ENCODE measurements at places on chromosomes 11 and 22.

DNA sequence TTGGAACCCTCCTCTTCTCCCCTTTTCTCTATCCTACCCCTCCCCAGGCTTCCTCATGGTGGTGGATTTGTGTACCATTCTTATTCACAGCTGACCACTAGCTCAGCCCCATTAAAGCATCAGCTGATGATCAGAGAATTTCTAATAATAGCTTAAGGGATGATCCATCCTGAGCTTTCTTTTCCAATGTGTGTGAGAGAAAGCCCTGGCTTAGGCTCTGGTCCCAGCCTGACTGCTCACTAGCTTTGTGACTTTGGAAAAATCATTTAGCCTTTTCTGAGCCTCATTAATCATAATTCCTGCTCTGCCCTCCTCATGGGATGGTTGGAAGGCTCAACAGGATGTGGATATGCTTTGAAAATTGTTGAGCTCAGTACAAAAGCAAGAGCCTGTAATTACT is 26.3 kb upstream of the CCDC90B start:
- DNase-seq = no peak

DNA sequence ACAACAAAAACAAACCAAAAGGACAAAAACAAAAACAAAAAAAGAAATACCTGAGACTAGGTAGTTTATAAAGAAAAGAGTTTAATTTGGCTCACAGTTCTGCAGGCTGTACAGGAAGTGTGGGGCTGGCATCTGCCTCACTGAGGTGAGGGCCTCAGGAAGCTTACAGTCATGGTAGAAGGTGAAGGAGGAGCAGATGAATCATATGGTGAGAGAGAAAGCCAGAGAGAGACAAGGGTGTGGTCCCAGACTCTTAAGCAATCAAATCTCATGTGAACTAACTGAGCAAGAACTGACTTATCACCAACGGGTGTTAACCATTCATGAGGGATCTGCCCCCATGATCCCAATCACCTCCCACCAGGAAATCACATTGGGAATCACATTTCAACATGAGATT is 58.8 kb upstream of the ZBED5 start:
- no peak for DNase-seq

DNA sequence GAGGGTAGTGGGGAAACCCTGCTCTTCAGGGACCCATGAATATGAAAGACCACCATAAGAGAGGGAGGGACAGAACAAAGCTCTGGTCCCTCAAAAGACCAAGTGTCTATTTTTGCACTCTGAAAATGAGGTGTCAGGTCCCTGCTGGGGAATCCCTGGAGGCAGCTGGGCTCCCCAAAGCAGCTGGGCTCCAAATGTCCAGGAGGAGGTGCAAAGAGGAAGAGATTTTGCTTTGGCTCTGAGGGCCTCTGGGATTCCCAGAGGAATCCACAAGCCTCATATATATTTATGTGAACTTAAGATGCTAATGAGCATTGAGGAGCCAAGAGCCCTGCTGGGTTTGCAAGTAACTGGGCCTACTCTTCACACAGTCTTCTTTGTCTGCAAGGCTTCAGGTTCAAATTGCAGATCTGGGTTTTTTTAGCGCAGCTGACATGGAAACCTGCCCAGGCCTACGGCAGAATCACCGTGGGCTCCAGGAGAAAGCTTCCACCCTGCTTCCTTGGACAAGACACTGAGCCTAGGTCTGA is 26.0 kb downstream of the CLMP start:
- DNase-seq = no peak

GRCh38 chr11:65801153-65801987 is 14.5 kb downstream of the OVOL1 start:
- DNase-seq = no peak

- no peak for DNase-seq
Measured at GRCh38 chr11:110128161-110128560, 35.0 kb downstream of the ZC3H12C start.

DNA sequence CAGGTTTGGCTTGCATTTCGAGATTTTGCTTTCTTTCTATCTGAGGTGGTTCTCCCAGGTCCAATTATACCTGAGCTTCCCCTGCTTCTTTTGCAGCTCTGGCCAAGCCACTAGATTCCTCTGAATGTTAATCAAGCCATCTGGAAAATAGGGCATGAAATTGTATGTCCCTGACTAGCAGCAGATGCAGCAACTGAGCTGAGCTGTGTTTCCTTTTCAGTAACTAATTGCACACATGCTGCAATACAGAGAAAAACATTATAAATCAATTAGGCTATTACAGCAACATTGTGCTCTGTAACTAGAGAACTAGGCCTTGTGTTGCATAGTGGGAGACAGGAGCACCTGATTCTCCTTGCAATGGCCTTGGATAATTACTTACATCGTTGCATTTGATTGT is 408.3 kb downstream of the ETS1 start:
- DNase-seq = no peak

- peak; percentile 24 for DNase-seq
Measured at GRCh38 chr11:2779981-2780849, 80.4 kb upstream of the KCNQ1OT1 start.

GRCh38 chr11:71574418-71574817 is 8.3 kb downstream of the KRTAP5-11 start:
- no peak for DNase-seq

DNA sequence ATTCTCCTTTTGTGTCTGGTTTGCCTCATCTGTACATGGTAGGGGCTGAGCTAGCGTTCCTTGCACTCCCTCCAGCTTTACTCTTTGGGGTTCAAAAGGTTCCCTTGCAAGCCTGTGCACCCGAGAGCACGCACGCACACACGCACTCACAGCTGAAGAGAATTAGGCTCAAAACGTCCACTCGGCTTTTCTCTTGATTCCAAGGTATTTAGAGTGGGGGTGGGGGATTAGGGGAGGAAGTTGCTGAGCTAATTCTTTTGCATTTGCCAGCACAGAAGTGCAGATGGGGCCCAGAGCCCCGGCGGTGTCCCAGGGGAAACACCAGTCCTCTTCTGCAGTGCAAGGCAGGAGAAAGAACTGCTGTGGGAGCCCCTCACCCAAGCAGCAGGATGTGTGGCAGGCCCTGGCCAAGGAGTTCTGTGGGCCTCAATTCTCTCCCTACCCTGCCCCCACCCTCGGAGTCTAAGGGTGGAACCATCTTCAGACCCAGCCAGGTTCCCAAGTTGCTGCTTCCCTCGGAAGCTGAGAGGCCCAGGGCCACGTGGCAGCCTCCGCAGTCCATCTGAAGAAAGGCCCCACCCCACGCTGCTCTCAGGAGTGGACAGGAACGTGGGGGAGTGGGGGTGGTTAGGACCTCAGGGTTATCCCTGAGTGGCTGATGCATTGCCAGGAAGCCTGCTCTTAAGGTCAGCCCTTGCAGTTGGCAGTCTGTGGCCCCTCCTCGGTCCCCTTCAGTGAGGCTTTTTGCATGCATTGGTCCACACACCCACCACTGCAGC is 3.8 kb upstream of the KCNQ1OT1 start:
- no peak for DNase-seq

DNA sequence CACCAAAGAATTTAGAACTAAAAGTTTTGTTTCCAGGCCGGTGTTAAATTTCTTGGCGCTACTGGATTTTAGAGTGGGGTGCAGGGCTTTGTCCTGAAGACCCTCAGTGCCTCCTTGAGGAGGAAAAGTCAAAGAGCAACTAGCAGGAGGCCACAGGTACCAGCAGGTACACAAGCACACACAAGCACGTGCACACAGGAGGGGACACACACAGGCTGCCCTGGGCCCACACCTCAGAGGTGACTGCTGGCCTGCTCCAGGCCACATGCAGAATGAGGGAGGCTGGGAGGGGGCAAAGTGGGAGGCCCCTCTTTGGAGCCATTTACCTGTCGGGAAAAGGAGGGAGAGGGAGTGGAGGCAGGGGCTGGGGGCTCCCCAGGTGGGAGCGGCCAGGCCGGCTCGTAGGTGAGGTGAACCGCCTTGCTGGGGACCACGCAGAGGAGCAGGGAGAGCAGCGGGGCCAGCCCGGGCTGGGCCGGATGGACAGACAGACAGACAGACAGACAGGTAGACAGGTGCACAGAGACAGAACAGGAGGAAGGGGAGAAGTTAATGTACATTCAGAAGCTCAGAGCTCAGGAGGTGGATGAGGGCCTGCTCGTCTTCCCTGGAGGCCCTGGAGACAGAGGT is 12.2 kb downstream of the RAB3IL1 start:
- DNase-seq = no peak

Data from activated naive CD8-positive, alpha-beta T cell treated with anti-CD3 and anti-CD28 coated beads, Interleukin-2, amount 10 ng/mL, durations not matched to agents 7 days and 5 days (primary cell).